ENCODE measurements at places on chromosomes 6 and 20.

DNA sequence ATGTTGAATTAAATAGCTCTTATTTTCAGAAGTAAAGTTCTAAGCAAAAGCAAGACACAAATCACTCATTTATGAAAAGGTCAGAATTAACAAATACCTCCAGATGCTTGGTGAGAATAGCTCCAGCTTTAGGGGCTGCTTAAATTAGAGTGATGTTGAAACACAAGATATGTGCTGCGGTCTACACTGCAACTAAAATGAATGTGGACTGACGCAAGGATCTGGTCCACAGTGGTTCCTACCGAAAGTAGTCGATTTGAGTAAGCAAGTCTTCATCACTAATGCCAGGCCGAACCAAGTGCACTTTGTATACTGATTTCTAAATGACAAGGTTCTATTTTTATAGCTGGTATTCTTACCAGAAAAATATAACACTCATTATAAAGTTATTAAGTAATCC lies 96.3 kb downstream of the PRDM1 start:
- no peak for DNase-seq

- DNase-seq: no peak
Observed at GRCh38 chr6:144305567-144305966, 20.4 kb downstream of the UTRN start.

DNA sequence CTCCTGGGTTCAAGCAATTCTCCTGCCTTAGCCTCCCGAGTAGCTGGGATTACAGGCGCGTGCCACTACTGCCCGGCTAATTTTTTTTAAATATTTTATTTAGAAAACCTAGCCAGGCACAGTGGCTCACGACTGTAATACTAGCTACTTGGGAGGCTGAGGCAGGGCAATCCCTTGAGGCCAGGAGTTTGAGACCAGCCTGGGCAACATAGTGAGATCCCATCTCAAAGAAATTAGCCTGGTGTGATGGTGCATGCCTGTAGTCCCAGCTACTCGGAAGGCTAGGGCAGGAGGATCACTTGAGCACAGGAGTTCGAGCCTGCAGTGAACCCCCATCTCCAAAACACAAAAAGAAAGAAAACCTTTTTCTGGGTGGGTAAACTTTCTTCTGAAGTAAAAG lies 2.4 kb downstream of the SLC44A4 start:
- DNase-seq: no peak

- peak; percentile 3 for DNase-seq
Observed at GRCh38 chr6:120871416-120872261, 462.6 kb downstream of the TBC1D32 start.

DNA sequence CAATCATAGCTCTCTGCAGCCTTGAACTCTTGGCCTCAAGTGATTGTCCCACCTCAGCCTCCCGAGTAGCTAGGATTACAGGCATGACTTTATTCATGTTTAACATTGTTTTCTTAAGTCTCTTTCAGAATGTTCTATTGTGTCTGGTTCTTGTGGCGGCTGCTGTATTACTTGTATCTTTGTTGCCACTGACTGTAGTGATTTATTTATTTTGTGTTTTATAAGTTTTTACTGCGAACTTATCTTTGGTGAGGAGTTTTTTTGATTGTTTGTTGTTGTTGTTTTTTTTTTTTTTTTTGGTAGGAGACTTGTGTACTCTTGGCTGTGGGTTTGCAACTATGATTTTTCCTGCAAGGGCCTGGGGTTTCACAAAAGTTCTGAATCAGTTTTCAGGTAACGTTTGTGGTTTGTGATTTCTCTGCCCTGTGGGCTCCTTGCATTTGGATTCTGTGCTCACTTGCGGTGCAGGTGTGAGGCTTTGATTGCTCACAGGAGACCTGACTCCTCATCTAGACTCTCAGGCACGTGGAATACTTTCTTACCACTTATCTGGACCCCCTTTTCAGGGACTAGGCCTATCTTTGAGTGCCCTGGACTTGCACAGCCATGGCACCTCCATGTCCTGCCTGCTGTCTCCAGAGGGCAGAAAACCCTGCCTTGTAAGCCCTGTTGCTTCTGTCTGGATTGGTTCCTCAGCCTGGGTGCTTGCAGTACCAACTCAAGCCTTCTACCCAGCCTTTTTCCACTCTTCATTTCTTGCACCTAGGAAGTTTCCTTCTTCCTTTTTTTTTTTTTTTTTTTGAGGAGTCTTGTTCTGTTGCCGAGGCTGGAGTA lies 25.2 kb downstream of the KIF25 start:
- DNase-seq: no peak

- no peak for DNase-seq
Observed at GRCh38 chr6:161415302-161415855, 141.5 kb upstream of the AGPAT4 start.

GRCh38 chr20:15706719-15707118 lies 866.5 kb downstream of the KIF16B start:
- no peak for DNase-seq

- DNase-seq: no peak
Observed at GRCh38 chr6:35534407-35535170, 21.9 kb upstream of the TULP1 start.

DNA sequence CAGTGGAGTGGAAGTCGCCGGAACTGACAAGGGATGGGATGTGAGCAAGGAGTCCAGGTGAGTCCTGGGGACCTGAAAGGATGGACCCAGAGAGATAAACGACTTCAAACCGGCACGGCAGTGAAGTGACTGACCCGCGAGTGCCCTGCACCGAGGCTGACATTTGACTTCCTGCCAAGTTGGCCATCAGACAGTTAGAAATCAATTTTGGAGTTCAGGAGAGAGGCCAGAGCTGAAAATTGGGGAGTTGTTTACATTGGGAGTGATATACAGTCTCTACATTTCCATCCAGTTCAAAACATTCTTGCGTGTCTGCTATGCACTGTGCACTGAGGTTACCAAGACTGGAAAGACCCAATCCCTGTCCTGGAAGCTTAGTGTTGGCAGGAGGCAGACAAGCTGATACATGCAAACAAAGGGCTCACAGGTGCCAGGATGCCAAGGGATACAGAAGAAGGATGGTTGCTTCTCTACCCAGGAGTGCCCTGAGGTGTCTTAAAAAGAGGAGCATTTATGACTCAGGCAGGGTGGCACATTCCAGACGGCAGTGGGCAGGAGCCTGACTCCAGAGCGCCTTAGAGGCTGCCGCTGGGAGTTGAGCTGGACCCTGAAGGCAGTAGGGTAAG lies 186.6 kb downstream of the MTHFD1L start:
- no peak for DNase-seq

- DNase-seq: no peak
Observed at GRCh38 chr6:79946272-79947190, 822 bp downstream of the ELOVL4 start.

- DNase-seq: no peak
Observed at GRCh38 chr20:55855052-55855451, 150.3 kb downstream of the CBLN4 start.

DNA sequence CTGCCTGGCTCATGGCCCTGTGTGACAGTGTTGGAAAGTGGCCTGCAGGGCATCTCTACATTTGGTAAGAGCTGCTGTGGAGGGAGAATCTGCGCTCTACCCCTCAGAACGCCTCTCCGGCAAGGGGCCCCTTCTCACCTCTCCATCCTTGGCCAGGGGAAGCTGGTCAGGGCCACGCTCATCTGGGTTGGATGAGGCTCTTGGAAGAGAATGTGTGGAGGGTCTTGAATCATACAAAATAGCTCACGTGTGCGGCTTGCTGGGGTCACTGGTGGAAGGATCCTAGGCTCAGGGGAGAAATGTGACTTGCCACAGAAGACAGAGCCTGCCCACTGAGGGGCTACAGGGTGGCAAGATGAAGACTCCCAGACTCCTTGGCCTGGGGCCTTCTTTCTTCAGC lies 105.0 kb downstream of the SCML4 start:
- no peak for DNase-seq

DNA sequence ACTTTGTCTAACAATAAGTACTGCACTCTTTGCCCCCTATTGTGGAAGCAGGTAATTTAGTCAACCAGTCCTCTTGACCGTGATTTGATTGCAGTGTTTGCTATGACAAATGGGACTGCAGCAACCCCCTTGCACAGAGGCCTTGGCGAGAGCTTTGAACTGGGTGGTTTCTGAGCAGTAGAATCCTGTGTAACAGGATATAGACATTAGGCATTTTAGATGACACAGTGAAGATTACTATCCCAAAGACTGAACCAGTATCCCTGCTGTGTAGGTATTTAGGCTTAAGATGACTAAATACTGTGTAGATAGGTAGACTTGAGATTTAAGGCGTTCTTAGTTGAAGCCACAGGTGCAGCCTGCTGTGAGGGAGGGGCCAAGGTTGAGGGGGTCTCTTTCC lies 9.9 kb downstream of the DNMT3B start:
- DNase-seq: no peak

- DNase-seq: no peak
Observed at GRCh38 chr20:31705598-31706597, 16.8 kb downstream of the BCL2L1 start.

DNA sequence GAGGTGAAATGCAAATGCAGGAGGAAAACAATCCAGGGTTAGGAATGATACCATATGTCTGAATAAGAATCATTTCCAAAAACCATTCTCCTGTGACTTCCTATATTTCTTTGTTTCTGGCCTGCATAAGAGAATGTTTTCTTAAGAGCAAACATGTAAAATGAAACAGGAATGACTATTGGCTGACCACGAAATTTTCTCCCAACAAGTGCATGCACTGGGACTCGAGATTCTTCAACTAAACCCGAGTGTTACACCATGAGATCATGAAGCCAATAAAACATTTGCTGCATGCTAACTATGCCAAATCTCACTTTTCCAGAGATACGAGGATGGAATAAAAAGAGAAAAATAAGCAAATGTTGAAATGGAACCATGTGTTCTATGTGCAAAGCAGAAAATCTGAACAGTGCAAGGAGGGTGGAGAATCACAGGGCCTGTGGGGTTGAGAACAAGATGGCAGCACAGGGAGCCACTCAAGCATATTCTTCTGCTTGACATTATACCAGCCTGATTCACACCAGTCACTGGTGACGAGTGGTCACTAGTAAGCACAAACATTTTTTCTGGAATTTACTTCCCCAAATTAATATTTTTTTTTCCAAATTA lies 212.2 kb upstream of the FOXA2 start:
- no peak for DNase-seq

DNA sequence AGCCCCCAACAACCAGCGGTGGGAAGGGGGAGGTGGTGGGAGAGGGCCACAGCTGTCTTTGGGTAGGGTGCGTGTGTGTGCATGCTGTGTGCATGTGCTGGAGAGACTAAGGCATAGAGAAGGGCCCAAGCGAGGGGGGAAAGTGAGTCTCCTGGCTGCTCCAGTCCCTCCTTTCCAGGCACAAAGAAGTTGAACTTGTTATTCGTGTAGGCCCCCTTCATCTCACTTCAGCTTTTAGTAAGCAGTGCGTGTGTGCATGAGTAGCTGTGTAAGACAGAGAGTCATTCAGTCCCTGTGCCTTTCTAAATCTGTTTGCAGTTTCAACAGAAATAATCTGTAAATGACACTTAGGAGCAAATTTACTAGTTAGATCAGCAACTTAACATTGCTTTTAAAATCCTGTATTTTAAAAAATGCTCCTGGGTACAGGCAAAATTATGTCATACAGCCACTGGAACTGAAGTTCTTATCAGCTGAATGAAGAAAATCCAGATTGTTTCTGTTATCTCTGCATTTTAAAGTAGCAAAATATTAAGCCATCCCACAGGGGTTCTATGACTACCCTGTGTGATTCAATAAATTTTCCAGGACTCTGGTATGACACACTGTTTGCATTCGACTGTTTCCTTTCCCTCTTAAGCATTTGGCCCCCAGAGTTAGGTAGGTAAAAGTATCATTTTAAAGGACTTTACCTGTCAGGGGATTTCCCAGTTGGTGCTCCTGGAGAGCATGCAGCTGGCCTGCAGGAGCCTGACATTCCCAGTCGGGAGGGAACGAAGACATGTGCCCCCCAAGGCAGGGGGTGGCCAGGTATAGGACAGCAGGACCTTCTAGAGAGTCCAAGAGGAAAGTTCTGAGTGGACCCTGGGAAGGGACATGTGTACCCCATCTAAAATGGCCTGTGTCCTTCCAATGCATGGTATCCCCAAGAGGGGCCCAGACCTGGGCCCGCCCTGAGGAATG lies 39.0 kb downstream of the MTRES1 start:
- no peak for DNase-seq

GRCh38 chr6:111685058-111685457 lies 79.4 kb upstream of the TRAF3IP2 start:
- DNase-seq: no peak

- no peak for DNase-seq
Observed at GRCh38 chr6:97282238-97282725, 734 bp downstream of the MMS22L start.

DNA sequence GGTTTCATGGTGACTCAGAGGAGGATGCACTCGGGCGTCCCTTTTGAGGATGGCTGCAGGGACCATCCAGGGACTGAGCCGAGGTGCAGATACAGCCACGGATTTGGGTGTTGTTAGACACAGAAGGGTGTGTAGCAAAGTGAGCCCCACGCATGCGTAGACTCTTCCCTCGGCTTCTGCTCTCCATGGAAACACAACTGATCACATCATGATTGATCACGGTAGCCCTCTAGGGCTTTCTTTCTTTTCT lies 606 bp upstream of the ULBP1 start:
- DNase-seq: no peak

- no peak for DNase-seq
Observed at GRCh38 chr6:159116343-159116742, 52.9 kb upstream of the FNDC1 start.

DNA sequence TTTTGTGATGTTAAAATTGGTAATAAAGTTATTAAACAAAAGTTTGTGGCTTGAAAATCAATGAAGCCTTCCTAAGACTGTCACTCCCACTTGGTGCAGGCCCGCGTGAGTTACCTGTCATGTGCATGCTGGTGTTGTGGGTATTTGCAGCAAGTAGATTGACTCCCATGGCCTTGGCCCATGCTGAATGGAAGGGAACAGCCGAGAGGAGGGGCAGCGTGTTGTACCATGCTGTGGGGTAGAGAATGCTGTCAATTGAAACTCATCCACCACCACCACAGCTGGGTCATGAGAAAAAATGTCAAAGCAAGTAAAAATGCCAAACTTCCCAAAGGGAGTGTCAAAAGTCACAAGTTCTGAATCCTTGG lies 12.7 kb upstream of the VNN1 start:
- DNase-seq: no peak

DNA sequence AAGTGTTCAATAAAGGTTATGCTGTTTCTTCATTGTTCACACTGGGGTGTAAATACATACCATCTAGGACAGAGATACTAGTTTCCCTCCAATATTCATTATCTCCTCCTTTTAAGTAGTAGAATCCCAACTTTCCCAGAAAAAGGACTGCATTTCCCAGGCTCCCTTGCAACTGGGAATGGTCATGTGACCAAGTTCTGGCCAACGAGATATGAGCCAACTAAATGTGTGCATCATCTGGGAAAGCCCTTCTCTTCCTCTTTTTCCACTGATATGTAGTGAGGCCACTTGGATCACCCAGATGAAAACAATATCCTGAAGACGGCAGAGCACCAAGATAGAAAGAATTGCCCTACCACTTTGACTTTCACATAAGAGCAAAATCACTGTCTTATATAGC lies 97.9 kb upstream of the PTPRT start:
- DNase-seq: no peak

GRCh38 chr20:53917145-53918019 lies 153.0 kb downstream of the BCAS1 start:
- no peak for DNase-seq

GRCh38 chr6:137390334-137390733 lies 103.9 kb downstream of the OLIG3 start:
- no peak for DNase-seq
